ENCODE measurements at places on chromosomes 11 and 22. TPM values are rescaled to one million over a fixed set of nuclear protein-coding genes. Genes with fewer than 3 reads are reported as not detected.
A peak's percentile ranks its signal among the peaks of the same experiment; 100 is the strongest.

DNA sequence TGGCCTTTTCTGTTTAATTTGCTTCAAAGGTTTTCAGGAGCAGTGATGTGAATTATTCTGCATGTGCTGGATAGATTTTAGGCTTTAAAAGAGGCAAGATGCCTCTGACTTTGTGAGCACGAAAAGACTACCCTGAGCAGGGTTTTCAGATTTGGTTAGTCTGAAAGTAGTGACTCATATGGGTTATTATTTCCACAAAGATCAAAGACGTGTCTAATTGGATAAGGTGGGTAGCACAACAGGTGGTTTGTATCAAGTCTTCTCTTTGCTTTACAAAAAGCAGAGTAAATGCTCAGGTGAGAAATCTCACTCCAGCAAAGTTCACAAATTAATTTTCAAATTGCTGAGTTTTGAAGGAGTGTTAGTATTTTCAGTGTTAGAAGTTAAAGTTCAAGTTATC, 37.6 kb upstream of the DBX1 start:
- H3K27me3 ChIP-seq, result peaks cover 61% of the 10 kb centered on the region
- DNase-seq, result no peak
- no peak overlapping the region for H3K27ac ChIP-seq
- H3K4me3 ChIP-seq, result no peak overlapping the region
- no peaks in the 10 kb centered on the region for H3K4me1 ChIP-seq

Gene MS4A6A
- not detected for total RNA-seq

GRCh38 chr22:37708580-37709444, 12.0 kb downstream of the TRIOBP start:
- DNase-seq, result no peak
- no peaks in the 10 kb centered on the region for H3K27me3 ChIP-seq
- peaks cover 6% of the 10 kb centered on the region for H3K4me1 ChIP-seq
- no peaks in the 10 kb centered on the region for H3K36me3 ChIP-seq
- no peak overlapping the region for H3K4me3 ChIP-seq
- H3K27ac ChIP-seq, result no peak overlapping the region

DNA sequence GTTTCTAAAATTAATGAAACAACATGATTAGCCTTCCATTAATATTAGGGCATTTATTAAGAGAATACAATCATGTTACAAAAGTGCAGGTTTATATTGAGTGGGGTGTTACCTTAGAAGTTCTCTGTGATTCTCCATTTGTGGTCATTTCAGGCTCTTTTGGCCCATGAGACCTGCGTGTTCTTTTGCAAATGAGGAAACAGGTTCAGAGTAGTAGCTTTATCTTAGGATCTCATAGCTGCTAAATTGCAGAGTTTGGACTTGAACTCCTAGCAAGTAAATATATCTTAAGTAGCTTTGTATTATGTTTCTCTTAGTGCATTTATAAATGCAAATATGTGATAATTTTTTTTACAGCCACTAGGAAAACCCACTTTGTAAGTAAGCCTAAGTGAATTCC, 18.3 kb downstream of the FAR1 start:
- peaks cover 18% of the 10 kb centered on the region for H3K4me1 ChIP-seq
- no peak for DNase-seq
- no peaks in the 10 kb centered on the region for H3K36me3 ChIP-seq
- H3K4me3 ChIP-seq, result no peak overlapping the region

Gene DEUP1
- total RNA-seq, result not detected

DNA sequence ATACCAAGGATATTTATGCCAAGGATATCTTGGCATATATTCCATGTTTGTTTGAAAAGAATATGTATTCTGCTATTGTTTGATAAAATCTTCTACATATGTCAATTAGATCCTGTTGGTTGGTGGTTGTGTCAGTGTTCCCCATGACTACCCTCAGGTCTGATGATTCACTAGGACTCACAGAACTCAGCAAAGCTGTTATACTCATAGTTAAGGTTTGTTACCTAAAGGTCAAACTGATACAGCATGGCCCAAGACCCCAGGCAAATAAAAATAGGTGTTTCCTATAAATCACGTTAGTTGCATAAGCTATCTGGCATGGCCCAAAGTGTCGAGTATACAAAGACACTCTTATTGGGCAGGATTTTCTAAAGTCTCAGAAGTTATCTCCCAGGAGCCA, 30.2 kb upstream of the B3GNT6 start:
- no peaks in the 10 kb centered on the region for H3K36me3 ChIP-seq
- H3K4me3 ChIP-seq, result no peak overlapping the region
- no peaks in the 10 kb centered on the region for H3K4me1 ChIP-seq
- no peaks in the 10 kb centered on the region for H3K27me3 ChIP-seq

Gene OR51B2
- not detected for total RNA-seq

Gene KRTAP5-10
- total RNA-seq, result not detected

DNA sequence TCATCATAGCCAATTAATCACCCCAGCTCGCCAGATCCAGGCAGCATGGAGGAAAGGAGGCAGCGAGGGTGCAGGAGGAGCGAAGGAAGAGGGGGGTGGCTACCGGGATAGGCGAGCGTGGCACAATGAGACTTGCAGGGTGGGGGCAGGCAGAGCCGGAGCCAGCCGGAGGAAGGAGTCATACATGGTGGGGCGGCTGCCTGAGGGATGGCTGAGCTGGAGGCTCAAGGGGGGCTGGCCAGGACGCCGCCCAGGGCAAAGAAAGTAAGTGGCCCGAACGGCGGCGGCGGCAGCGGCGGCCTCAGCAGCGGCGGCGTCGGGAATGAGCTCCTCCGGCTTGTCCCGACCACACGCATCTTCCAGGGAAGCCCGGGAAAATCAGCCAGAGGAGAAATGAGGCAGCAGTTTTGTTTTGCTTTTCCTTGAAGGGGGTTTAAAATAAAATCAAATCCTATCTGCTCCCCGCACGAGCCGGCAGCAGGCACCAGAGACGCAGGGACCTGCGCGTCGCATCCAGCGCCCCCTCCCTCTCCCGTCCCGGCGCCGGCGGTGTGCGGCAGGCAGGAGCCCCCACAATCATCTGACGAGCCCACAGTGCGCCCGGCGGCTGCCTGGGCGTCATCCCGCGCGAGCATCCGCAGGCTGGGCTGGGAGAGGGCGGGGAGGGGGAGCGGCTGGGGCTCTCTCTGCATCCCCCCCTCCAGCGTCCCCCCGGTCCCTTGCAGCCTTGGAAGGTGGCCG, 263.6 kb downstream of the CTTN start:
- H3K27me3 ChIP-seq, result no peaks in the 10 kb centered on the region
- no peak overlapping the region for H3K27ac ChIP-seq
- no peaks in the 10 kb centered on the region for H3K36me3 ChIP-seq

GRCh38 chr11:70717936-70718595, 319.7 kb downstream of the CTTN start:
- no peak overlapping the region for H3K27ac ChIP-seq
- DNase-seq, result no peak
- H3K4me3 ChIP-seq, result no peak overlapping the region
- no peaks in the 10 kb centered on the region for H3K36me3 ChIP-seq

DNA sequence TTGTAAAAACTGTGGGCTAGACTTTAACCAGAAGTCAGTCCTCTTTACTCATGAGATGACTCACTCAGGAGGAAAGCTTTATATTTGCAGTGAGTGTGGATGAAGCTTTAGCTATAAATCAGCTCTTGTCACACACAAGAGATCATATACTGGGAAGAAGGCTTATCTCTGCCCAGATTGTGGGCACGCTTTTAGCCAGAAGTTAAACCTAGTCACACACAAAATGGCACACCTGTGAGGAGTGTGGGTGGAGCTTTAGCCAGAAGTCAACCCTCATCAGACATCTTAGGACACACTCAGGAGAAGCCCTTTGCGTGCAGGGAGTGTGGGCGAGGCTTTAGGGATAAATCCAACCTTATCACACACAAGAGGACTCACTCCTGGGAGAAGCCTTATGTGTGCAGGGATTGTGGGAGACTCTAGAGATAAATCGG, 706.9 kb upstream of the LUZP2 start:
- no peak overlapping the region for H3K4me3 ChIP-seq
- peaks cover 39% of the 10 kb centered on the region for H3K27me3 ChIP-seq
- peaks cover 6% of the 10 kb centered on the region for H3K4me1 ChIP-seq

- H3K4me1 ChIP-seq, result peaks cover 19% of the 10 kb centered on the region
- DNase-seq, result no peak
- no peaks in the 10 kb centered on the region for H3K27me3 ChIP-seq
- H3K4me3 ChIP-seq, result no peak overlapping the region
Measured at GRCh38 chr11:46161201-46161600, 39.9 kb upstream of the PHF21A start.

- no peak overlapping the region for H3K4me3 ChIP-seq
- no peaks in the 10 kb centered on the region for H3K4me1 ChIP-seq
- no peaks in the 10 kb centered on the region for H3K36me3 ChIP-seq
- H3K27me3 ChIP-seq, result peaks cover 20% of the 10 kb centered on the region
Measured at GRCh38 chr11:5505363-5506048, 4.3 kb downstream of the UBQLN3 start.

DNA sequence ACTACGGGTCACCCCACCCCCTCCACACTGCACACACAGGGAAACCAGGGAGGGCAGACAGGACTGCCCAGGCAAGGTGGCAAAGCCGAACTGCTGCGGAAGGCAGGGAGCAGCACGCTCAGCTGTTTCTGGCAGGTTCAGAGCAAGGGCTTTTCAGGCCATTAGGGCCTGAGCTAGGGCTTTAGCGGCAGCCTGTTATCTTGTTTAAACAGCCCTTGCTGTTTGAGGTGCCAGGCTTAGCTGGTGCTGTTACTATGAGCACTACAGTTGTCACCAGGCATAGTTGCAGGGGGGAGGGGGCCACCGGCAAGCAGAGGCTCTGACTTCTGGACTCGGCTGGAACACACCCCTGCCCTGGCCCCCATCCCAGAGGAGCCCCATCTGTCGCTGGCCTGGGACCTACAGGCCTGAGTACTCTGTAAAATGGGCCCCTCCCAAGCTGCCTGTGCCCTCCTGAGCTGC, 34.9 kb downstream of the RSPH14 start:
- H3K4me1 ChIP-seq, result no peaks in the 10 kb centered on the region
- no peak for DNase-seq
- H3K27ac ChIP-seq, result no peak overlapping the region
- no peak overlapping the region for H3K4me3 ChIP-seq
- no peaks in the 10 kb centered on the region for H3K36me3 ChIP-seq
- no peaks in the 10 kb centered on the region for H3K27me3 ChIP-seq

GRCh38 chr22:24089951-24090350, 78.8 kb downstream of the CABIN1 start:
- DNase-seq, result no peak
- H3K4me1 ChIP-seq, result no peaks in the 10 kb centered on the region
- no peaks in the 10 kb centered on the region for H3K27me3 ChIP-seq
- peaks cover 81% of the 10 kb centered on the region for H3K36me3 ChIP-seq
- no peak overlapping the region for H3K4me3 ChIP-seq

Gene GTSE1
- total RNA-seq, result 19.9 TPM

DNA sequence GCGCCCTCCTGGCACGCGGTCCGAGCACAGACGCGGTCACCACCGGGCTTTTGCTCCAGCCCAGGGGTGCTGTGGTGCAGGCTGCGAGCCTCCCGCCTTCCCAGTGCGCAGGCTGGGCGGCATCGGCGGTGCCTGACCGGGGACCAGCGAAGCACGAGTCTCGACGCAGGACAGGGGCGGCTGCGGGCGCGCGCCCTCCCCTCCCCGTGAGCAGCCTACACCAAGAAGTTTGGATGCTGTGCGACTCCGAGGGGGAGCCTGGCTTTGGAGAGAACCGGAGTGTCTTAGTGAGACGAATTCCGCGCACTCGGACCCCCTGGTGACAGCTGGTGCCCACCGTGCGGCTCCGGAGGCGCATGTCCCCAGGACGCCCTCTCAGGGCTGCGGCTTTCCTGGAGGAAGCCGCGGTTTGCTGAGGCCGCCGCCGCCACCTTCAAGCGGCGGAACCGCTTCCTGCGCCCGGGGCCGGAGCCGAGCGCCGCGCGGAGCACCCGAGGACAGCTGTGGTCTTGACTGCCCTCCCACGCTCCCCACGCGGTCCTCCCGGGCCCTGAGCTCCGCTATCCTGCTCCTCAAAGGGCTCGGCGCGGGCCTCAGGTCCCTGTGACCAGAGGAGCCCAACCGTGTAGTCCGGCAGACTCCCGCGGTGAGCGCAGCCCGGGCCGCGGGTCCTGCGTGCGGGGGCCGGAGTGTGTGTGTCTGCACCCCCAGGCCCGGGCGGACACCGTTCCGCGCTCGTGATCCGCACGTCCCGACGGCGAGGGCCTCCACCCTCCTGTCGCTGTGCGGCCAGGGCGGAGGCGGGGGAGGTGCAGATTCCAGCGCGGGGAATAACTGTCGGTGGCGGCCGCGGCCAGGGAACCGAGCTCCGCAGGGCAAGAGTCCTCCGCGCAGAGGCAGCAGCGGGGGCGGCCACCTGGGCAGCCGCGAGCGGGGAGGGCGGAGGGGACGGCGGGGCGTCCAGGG, 1.7 kb downstream of the FGF3 start:
- no peaks in the 10 kb centered on the region for H3K36me3 ChIP-seq
- H3K4me3 ChIP-seq, result no peak overlapping the region
- H3K4me1 ChIP-seq, result no peaks in the 10 kb centered on the region
- DNase-seq, result no peak
- peaks cover 66% of the 10 kb centered on the region for H3K27me3 ChIP-seq
- no peak overlapping the region for H3K27ac ChIP-seq

- no peak overlapping the region for H3K4me3 ChIP-seq
- H3K27me3 ChIP-seq, result no peaks in the 10 kb centered on the region
- no peak overlapping the region for H3K27ac ChIP-seq
- peak; percentile 30 for DNase-seq
- H3K36me3 ChIP-seq, result no peaks in the 10 kb centered on the region
- peaks cover 6% of the 10 kb centered on the region for H3K4me1 ChIP-seq
Measured at GRCh38 chr11:4454021-4454420, 4.9 kb downstream of the OR52K2 start.

Gene RAG1
- total RNA-seq, result 0.16 TPM

Gene CST6
- not detected for total RNA-seq

GRCh38 chr22:27133681-27134314, 476.4 kb downstream of the MIAT start:
- peak overlapping the region; percentile 87 for H3K27ac ChIP-seq
- H3K27me3 ChIP-seq, result no peaks in the 10 kb centered on the region
- DNase-seq, result peak; percentile 47

Gene LRP4
- 1.0 TPM for total RNA-seq

GRCh38 chr11:96206955-96207354, 136.0 kb downstream of the MAML2 start:
- peaks cover 28% of the 10 kb centered on the region for H3K4me1 ChIP-seq
- H3K27ac ChIP-seq, result no peak overlapping the region
- no peaks in the 10 kb centered on the region for H3K36me3 ChIP-seq
- no peaks in the 10 kb centered on the region for H3K27me3 ChIP-seq
- no peak for DNase-seq
- no peak overlapping the region for H3K4me3 ChIP-seq

Gene C11orf42
- not detected for total RNA-seq

- H3K27me3 ChIP-seq, result peaks cover 50% of the 10 kb centered on the region
- H3K4me3 ChIP-seq, result no peak overlapping the region
- no peaks in the 10 kb centered on the region for H3K4me1 ChIP-seq
Measured at GRCh38 chr11:121112498-121113455, 11.7 kb downstream of the TECTA start.

DNA sequence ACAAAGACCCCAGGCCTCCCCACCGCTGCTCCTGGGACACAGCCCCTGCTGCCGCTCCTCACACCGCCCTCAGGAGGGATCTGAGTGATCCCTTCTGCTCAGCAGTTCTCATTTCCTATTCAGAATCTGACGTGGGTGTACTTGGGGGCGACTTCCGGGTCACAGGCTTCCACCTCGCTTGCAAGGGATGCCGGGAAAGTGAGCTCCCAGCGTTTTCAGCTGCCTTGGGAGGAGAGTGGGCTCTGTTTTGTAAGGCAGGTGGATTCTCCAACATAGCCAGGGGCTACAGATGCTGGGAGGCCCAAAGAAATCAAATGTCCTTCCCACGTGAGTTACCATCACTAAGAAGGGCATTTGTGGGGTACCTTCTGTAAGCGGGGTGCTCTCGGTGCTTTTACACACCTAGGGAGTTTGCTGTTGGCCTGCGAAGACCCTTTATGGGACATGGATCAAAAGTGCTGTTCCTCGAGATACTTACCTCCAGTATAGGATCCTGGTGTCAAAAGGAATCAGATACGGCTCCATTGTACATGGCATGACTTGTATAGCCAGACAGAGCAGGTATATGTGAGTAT, 9.7 kb upstream of the LRRC10B start:
- no peak overlapping the region for H3K4me3 ChIP-seq
- H3K36me3 ChIP-seq, result no peaks in the 10 kb centered on the region
- no peaks in the 10 kb centered on the region for H3K4me1 ChIP-seq
- H3K27me3 ChIP-seq, result no peaks in the 10 kb centered on the region

Data from MCF 10A (cell line).